Erythroblast (primary cell): ENCODE measurements at places on chromosomes 7 and 10.

DNA sequence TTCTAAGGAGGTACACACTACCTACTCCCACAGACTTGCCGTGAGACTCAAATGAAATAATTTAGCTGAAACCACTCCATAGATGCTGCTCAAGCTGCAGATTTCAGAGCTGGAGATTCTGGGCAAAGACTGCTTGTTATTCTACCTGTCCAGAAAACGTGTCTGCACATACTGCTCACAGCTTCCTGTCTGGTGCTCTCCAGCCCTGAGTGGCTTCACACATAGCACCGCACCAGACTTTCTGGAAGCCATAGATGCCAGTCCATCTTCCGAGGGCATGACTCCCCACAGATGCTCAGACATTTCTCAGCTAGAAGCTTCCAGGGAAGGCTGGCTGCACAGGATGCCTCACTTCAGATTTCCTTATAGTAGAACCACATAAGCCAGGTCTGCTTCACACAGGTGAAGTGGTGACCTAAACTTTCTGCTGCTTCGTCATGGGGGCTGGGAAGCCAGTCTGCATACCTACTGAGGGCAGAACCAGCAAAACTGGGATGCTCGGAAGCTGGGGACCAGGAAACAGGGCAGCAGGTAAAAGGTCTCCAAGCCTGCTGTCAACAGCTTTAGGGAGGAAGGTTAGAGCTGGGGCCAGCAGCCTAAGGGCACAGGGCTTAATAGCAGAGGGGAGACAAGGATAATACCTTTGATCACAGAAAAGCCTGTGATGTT lies 18.2 kb downstream of the CCDC6 start:
- no peak for DNase-seq

DNA sequence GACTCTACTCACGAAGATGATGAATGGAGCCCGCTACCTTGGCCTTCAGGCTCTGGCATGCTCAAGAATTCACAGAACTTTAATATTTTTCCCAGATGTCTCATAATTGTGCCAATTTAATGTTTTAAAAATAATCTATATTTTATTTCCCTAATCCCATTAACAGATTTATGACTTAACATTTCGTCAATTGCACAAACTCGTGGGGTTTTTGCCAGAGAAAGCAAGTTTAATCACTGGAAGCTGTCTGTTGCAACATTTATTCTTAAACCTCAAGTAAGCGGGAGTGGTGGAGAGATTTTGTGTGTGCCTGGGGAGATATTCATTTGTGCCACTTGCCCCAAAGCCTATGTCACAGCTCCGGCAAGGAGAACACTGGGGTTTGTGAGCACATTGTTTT lies 117.9 kb downstream of the TEX36 start:
- no peak for DNase-seq

- no peak for DNase-seq
These were observed 68.9 kb downstream of the MYOF start for GRCh38 chr10:93413252-93413689.

GRCh38 chr10:61248013-61248412 lies 205.2 kb downstream of the TMEM26 start:
- no peak for DNase-seq

DNA sequence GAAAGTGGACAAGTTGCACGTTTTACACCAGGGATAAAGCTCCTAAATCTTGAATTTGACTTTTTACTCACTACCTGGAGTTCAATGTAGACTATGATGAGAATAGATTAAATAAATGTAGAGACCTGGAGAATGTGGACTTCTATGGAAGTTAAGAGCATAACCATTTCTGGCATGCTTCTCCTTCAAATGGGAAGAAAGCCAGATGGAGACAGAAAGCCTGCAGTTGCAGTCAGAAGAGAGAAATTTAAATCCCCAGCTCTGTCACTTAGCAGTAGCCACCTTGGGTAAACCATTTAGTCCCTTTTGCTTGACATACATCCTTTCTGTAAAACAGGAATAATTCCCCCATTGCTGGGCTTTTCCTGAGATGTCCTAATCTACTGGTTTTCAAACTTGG lies 355.3 kb upstream of the AUTS2 start:
- DNase-seq: no peak
